ENCODE measurements at places on chromosomes 13 and 19.

DNA sequence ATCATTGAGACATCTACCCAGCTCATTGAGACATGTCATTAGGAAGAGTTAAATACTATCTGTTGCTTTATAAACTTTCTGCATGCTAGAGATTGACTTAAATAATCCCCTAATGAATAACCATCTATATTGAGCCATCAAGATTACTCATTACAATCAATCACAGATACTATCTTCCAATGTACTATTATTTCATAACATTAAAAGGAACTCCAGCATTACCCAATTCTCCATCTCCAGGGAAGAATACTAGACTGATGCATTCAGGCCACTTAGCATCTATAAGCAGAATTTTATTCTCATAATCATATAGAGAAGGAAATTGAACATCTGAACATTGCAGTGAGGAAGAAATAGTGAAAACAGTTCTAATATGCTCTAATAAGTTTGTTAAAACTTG lies 8.0 kb downstream of the EPSTI1 start:
- no peak for DNase-seq

- no peak for DNase-seq
Observed at GRCh38 chr19:2243274-2244124, 5.6 kb upstream of the AMH start.

- no peak for DNase-seq
Observed at GRCh38 chr13:109719962-109720646, 66.3 kb downstream of the IRS2 start.

DNA sequence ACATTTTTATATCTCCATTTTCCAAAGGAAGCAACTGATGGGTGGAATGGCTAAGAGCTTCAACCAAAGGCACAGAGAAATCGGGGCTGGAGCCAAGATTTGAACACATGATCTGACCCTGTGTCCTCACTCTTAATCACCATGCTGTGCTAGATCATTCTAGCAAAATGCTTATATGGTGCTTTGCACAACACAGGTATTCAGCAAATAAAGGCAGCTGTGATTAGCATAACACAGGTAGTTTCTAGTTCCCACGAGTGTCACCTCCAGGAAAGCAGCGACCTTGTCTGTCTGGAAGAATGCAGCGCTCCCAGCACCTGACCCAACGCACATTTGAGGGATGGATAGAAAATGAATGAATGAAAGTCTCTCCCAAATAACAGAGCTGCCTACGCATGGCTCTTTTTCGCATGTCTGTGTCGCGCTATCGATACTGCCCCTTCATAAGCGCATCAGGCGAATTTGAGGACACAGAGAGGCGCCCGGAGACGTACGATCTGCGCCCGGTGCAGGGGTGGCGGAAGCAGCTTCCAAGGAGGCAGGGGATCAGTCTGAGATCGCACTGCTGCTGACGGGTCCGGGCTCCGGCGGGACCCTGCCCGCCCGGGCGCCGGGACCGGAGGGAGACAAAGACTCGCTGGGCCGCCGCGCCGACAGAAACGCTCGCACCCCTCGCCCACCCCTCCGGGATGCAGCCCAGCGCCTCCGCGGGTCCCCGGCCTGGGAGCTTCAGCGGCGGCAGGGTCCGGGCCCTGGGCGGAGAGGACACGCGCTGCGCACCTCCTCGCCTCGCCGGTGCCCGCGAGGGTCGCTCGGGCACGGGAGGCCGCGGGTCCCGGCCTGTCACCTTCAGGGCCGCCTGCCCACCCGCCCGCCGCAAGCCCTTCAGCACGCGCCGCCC lies 609 bp downstream of the EPS15L1 start:
- peak; percentile 25 for DNase-seq

DNA sequence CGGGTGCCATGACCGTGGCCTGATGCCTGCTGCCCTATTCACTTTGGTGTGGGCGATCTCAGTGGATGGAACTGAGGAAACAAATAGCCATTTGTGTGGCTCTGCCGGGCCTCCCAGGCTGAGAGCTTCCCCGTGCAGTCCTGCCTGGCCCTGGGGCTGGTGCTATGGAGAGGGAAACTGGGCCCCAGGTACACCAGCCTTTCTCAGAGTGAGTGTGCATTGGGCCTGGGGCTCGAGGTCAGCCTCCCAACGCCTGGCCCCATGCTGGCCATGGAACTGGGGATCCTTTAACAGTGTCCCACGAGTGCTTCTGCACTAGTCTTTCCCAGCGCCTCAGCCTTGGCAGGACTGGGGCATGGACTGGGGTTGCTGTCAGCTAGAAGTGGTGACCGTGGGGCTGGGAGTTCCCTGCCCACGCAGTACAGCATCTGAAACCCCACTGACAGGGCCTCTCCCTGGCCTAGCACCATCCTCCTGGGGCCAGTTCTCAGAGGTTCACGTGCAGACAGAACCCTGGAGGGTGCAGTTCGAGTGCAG lies 10.5 kb downstream of the PLEKHF1 start:
- DNase-seq = no peak

GRCh38 chr19:16087940-16088339 lies 11.6 kb downstream of the TPM4 start:
- DNase-seq = no peak

- no peak for DNase-seq
Observed at GRCh38 chr19:6743066-6743465, 3.6 kb downstream of the TRIP10 start.

DNA sequence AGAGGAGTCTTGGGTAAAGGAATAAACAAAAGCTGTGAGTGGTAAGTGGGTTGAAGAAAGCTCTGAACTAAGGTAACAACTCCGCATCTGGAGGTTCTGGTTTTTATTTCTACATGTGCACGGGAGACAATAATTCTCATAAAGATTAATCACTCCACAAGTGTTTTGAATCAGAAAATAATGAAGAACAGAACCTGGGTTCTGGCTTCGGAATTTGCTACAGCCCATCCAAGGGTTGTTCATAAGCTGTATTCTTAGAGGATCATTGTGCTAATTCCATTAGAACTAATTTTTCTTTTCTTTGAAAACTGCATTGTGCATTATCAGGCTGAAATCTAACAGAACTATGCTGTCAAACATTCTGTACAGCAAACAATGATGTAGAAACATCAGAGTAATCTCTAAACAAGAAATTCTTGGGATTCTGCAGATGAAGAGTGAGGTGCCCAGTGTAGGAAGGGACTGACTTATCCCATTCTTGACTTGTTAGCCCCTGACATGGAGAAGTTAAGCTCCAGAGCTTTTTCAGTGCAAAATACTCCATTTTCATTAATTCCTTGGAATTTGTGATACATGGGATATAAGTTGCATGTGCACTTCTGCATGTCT lies 368.2 kb downstream of the COG6 start:
- DNase-seq = no peak

GRCh38 chr13:45678282-45678681 lies 23.8 kb upstream of the CBY2 start:
- DNase-seq = no peak

- no peak for DNase-seq
Observed at GRCh38 chr13:111389621-111390521, 69.4 kb downstream of the TEX29 start.

DNA sequence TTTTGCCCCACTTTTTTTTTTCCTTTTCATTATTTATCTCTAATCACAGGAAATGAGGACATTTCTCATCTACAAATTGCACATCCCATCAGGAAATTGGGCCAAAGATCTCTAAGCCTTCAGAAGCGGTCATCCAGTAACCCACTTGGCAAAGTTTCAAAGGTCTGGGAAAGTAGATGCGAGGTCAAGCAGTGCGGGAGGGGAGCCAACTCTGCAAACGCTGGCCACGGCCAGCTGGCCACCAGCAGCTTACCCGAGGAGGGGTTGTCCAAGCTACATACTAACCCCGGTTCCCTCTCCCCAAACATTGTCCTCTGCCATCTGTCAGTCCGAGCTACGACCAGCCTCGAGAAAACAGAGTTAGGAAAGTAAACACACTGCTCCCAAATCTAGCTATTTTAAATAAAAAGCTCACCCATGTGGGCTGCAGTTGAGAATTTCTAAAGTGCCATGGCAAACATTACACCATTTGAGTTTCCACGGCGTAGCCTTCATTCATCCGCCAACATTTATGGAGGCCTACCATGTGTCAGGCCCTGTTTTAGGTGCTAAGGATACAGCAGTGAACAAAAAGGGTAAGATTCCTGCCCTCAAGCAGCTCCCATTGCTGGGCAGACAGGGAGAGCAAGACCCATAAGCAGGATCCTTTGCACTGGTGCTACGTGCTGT lies 11.5 kb downstream of the FFAR2 start:
- DNase-seq = no peak

- no peak for DNase-seq
Observed at GRCh38 chr13:32910530-32910929, 105.7 kb upstream of the KL start.

DNA sequence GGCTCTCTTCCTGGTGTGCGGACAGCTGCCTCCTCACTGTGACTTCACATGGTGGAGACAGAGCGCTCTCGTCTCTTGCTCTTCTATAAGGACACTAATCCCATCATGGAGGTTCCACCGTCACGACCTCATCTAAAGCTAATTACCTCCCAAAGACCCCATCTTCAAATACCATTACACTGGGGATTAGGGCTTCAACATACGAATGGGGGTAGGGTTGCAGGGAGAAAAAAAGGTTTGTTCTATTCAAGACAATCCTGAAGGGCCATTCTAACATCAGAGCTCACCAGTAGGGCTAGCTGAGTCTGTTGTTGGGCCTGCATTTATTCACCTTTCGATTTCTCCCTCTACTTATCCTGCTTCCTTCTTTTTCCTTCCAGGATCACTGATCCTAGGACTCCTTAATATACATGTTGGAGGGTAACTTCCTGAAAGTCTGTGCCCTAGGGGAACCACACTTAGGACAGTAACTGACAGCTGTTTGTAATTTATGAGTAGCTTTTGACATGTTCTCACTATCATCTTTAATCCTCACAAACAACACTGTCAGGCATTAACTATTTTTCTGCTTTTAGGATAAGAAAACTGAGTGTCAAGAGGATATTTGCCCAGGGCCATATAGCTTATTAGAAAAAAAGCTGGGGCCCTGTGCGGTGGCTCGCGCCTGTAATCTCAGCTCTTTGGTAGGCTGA lies 18.8 kb upstream of the GTF2F2 start:
- no peak for DNase-seq

DNA sequence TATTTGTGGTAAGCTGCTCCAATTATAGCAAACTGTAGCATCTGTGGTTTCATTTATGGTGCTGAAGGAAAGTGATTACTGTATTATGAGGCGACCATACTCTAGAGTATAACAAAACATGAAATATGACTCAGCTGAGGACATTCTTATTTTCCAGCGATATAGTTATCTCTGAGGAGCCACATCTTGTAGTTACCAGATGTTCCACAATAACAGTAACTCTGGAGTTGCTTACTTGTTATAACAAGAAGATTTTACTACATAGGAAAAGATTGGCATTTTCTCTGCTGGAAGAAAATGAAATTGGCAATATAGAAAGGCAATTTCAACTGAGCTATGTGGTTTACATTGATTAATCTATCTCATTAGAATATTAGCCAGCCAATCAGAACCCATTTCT lies 1634.2 kb downstream of the PCDH9 start:
- no peak for DNase-seq

DNA sequence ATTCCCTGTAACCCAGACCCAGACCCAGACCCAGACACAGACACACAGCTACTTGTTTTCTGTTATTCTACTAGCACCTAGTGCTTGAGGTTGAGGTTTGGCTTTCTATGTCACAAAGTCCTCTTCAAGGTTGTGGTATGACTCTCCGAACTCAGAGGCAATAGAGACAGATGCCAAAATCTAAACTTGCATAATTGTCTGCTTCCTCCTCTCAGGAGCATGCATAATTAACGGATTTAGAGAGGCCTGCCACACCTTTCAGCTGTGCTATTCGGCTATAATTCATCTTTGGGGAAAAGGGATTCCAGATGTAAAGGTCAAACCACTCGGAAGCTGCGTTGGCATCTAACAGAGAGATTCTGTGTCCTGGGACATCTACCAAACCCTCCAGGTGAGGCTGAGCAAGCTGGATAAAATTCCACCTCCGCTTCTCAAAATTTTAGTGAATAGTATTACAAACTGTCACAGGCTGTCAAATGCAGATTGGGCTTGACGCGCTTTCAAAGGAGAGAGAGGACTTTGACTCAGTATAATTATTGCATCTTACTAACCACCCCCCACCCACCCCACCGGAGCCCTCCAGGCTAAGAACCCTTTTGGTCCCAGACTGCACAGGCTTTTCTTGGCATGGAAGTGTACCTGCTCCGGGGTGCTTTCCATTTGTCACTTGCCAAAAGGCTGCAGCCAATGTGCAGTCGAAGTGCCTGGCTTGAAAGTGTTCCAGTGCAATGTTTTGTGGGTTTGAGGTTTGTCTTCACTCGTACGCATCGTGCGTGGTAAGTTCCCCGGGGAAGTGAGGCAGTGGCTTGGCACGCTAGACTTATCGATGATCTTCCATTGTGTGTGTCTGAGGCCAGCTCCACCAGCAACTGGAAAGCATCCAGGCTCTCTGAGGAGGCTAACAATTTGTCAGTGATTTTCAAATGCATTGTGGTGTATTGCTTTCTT lies 194.1 kb downstream of the TDRD3 start:
- no peak for DNase-seq

DNA sequence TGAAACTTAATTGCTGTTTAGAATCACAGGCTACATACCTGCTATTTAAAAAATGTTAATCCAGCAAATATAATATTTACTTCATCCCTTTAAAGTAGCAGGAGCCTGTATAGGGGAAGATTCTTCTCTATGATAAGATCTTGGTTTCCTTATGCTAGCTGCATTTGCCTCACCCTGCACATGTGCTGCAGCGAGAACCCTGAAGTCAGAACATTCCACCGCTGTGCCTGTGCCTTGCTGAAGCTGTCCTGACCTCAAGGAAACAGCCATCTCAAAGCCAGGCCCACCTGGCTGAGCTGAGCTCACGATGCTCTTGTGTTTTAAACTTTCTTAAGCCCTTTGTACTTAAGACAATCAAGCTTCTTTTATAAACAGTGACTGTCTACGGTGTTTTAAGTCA lies 355.0 kb upstream of the PCDH20 start:
- DNase-seq = no peak

DNA sequence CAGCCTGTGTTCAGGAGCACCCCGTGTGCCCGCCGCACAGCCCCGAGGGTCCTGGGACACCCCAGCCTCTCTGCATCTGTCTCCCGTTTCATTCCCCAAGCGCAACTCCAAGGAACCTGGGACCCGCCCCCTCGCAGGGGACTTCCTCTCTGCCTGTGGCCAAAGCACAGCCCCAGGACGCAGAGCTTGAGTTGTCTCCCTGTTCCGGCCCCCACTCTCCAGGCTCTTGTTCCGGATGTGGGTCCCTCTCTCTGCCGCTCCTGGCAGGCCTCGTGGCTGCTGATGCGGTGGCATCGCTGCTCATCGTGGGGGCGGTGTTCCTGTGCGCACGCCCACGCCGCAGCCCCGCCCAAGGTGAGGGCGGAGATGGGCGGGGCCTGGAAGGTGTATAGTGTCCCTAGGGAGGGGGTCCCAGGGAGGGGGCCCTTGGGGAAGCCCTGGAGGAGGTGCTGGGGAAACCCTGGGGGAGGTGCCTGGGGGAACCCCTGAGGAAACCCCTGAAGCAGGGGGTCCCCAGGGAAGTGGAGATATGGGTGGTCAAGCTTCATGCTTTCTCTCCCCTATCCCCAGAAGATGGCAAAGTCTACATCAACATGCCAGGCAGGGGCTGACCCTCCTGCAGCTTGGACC lies 1.3 kb downstream of the HCST start:
- DNase-seq = peak; percentile 84

GRCh38 chr13:43874504-43875092 lies 4.9 kb downstream of the CCDC122 start:
- DNase-seq = no peak

Data from stimulated activated CD4-positive, alpha-beta T cell treated with anti-CD3 and anti-CD28 coated beads, Interleukin-12 subunit alpha, Interleukin-12 subunit beta, amount 100 ng/mL, for 4 hours (primary cell).